NCI-H510A (cell line): ENCODE measurements at places on chromosomes 12 and 14.

DNA sequence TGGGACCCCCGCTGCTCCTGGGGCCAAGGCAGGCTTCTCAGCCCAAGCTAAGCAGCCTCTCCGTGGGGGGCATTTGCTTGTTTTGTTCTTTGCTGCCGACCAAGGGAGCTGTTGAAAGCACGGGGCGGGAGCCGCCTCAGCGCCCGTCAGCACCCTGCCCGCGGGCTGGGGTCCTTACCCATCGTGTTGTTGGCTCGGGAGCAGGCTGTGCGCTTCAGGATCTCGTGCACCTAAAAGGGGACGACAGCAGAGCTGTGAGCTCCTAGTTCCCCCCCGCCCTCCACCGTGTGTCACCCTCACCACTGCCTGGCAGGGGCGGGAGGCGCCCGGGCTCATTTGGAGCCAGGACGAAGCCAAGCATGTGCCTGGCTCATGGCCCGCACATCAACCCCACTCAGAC lies 117.5 kb downstream of the ANO2 start:
- no peak for DNase-seq

GRCh38 chr12:107317751-107318555 lies 224.6 kb upstream of the CRY1 start:
- DNase-seq, result peak; percentile 90

GRCh38 chr14:52703225-52703624 lies 3.8 kb upstream of the PSMC6 start:
- DNase-seq, result no peak

DNA sequence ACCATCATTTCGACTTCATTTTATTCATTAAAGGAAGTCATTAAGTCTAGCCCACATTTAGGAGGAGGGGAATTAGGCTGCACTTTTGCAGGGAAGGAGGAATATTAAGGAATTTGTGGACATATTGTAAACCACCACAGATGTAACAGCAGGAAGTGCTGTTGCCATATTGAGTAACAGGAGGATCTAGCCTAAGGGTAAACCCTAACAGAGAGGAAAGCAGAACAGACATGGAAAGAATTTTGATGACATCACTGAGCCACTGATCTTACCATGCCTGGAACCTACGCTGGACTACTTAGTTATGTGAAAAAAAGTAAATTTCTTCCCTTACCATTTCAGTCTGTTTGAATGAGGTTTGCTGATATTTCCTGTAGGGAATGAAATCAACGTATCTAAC lies 100.7 kb upstream of the ATF7IP start:
- DNase-seq, result no peak

- DNase-seq, result no peak
Observed at GRCh38 chr12:128150961-128151360, 116.0 kb upstream of the TMEM132C start.

- DNase-seq, result no peak
Observed at GRCh38 chr14:58772116-58772515, 134.4 kb downstream of the DACT1 start.

DNA sequence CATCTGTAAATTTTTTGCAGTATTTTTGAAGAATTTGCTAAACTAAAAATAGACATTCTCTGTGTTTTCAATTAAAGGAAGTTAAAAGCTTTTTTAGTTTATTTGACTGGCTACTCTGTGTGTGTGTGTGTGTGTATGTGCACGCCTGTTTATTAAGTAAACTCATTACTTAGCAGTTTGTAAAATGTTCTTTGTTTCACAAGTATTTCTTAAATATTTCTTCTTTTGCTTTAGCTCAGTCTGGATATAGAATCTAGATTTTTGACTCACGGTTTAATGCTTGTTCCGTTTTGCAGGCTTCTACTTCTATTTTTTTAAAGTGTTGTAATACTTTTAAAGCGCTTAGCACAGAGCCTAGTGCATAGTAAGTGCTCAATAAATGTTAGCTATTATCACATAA lies 46.5 kb upstream of the KCNMB4 start:
- DNase-seq, result no peak

DNA sequence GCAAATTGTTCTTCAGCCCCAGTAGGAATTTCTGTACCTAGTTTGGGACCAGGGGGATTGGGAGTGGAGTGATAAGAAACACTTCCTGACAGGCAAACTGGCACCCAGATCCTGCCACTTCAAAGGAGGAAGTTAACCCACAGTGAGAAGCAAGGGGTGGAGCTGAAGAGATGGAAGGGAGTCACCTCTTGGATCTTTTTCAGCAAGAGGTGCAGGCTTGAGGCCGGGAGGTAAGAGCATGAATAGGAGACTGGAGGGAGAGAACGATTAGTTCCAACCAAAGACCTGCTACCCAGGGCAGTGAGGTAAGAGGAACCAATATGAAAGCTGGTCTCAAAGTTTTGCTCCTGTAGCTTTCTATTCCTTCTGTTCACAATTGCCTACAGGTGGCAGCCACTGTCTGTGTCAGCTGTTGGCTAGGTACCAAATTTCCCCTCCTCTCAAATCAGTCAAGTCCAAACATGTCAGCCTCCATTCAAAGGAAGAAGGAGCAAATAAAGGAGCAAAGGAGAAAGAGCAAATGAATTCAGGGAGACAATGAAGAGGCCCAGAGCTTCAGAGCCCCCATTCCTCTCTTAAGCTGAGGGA lies 14.9 kb upstream of the TAC3 start:
- peak; percentile 71 for DNase-seq

DNA sequence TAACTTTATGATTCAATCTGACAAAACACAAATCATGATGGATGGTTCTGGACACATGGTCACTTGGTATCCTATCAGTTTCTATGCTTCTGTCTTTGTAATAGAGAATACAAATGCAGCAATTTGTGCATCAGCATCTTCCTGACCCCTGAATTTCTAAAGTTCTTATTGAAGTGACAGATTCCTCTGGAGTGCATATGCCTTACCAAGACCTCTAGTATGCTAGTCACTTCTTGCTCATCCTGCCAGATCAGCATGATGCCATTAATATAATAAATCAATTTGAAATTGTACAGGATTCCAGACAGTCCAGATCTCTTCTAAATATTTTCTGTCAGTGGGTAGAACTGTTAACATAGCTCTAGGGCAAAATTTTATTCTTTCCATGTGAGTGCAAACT lies 40.6 kb upstream of the GLIPR1 start:
- DNase-seq, result no peak

- no peak for DNase-seq
Observed at GRCh38 chr14:99258876-99259726, 12.9 kb downstream of the BCL11B start.

GRCh38 chr14:97796511-97796910 lies 999.3 kb downstream of the VRK1 start:
- no peak for DNase-seq

- no peak for DNase-seq
Observed at GRCh38 chr14:34981743-34982420, 910 bp upstream of the SRP54 start.

DNA sequence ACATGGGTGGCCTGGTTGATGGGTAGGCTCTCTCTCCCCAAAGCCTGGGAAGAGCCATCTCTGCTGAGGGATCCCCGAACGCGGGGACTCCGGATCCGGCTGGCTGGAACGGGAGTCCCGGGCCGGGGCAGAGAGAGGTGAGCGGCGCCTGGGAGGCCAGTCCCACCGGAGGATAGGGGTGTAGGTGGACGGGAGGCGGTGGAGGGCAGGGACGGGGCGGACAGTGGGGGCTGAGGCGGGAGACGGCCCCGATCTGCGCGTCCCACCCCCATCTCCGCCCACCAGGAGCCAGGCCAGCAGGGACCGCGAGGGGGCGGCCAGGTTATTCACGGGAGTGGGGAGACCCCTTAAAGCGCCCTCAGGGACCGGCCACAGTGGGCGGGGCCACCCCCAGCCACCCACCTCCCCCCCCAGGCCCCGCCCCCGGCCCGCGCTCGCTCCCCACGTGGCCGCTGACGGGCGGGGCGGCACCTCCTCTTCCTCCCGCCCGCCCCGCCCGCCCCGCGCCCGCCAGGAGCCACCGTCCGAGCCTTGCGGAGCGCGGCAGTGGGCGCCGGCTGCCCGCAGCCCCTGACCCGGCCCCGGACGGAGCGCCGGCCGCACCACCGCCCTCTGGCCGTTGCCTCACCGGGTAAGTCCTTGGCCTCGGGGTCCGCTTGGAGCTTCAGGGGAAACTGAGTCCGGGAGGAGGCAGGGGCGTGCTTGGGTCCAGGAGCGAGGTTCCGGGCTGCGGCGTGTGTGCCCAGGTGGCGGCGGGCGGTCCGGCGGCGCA lies at the start of gene INF2:
Gene INF2, plus strand, starts transcription at position 510 of the 772 bp plus-strand sequence. CDS start 11,748 bp downstream, outside the sequence.
- DNase-seq, result peak; percentile 50

GRCh38 chr12:78145398-78145797 lies 314.7 kb downstream of the NAV3 start:
- DNase-seq, result no peak

DNA sequence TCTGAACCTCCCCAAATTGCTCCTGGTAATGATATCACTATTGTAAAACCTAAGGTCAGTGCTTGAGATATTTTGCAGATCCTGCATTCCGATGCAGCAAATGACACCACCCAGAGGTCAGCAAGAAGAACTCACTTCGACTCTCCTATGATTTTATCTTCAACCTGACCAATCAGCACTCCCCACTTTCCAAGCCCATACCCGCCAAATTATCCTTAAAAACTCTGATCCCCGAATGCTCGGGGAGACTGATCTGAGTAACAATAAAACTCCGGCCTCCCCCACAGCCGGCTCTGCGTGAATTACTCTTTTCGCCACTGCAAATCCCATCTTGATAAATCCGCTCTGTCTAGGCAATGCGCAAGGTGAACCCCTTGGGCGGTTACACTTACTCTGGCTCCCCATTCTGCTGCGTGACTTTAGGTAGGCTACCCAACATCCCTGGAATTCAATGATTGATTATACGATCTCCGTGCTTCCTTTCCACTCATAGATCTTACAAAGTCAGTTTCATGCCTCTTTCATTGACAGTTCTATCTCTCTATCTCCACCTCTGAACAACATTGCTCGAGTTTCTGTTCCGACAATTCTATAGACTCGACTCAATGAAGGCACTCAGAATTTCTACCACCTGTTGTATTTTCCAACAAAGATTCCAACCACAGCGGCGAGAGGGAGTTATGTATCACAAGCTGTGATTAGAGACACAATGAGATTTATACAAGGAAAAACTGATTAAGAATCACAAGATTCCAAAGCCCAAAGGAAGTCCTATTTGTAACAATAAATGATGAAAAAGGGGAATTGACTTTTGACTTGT lies 939 bp downstream of the NPC2 start:
- no peak for DNase-seq

DNA sequence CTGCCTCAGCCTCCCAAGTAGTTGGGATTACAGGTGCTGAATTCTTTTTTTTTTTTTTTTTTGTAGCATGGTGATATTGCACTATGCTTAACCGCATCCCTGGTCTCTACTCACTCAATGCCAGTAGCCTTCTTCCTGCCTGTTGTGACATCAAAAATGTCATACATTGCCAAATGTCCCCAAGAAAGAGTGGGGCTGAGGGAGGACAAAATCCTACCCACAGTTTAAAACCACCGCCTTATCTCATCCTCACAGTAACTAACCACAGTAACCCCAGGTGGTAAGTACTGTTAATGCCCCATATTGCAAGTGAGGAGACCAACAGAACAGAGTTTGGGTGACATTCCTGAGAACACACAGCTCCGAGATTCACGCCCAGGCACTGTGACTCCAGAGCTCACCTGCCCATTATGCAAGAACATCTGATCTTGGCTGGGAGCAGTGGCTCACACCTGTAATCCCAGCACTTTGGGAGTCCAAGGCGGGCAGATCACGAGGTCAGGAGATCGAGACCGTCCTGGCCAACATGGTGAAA lies 19.6 kb downstream of the MORN3 start:
- no peak for DNase-seq
